ENCODE measurements at places on chromosomes 3 and 15.

- no peak for DNase-seq
Observed at GRCh38 chr15:78243058-78243457, 8.7 kb upstream of the ACSBG1 start.

GRCh38 chr15:66846031-66846430 is 144.0 kb downstream of the SMAD6 start:
- no peak for DNase-seq

DNA sequence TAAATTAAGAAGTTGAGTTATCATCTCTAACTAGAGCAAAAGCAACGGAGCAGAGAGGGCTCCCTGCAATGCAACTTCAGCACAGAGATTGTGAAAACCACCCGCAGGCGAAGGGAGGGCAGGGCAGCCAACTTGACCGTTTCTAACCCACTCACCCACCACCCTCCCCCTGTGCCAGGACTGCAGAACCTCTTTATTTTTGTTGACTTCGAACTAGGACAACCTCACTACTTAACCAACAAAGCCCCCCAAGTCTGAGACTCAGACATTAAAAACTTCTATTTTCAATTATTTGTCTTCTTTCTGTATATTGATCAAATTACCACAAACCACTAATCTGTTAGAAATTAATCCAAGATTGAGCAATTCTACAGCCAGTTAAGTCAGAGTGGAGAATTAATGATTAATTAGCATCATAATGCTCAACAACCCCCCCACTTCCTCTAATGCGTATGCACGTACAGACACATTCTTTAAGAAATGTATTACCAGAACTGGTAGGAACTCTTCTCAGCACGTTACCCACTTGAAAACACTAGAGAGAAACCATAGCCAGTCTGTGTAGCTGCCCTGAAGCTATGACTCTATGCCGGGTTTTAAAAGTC is 2.0 kb downstream of the MGLL start:
- peak; percentile 83 for DNase-seq

DNA sequence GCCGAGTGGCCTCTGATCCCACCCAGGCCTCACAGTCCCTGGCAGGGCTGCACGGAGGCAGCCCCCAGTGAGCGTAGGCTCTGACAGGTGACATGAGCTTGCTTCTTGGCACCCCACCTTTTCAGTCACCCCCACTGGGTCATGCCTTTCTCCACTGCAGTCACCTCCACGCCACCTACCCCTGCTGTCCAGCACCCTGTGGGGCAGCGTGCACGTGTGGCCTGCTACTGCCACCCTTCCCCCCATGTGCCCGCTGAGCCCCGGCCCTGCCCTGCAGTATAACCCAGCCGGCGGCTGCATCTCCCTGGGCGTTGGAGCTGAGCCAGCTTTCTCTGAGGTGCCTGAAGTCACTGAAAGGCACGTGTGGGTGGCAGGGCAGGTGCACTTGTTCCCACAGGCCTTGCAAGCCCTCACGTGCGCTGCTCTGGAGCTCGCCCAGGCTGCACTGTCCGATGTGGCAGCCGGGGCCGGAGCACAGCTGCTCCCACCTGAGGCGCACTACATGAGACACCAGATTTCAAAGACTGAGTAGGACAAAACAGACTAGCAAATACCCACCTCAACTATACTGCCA is 65.6 kb downstream of the NIPA2 start:
- no peak for DNase-seq

GRCh38 chr3:134883697-134884385 is 88.8 kb downstream of the EPHB1 start:
- no peak for DNase-seq

DNA sequence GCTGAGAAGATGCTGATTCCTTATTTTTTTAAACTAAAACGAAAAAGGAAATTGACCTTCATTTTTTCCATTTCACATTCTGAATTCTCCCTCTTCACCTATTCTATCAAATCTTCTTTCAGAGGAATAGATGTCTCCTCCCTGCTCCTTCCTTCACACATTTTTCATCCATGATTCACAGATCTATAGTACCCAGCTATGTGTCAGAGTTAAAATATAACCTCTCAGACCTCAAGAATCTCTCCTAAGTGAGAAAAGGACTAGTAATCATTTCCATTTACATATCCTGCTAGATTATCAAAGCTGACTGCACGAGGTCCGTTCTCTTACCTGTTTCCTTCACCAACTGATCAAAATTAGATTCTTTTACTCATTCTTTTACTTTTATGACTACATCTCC is 1297.6 kb upstream of the ALCAM start:
- DNase-seq: no peak

- DNase-seq: no peak
Observed at GRCh38 chr3:72190050-72190449, 405.1 kb upstream of the PROK2 start.

- no peak for DNase-seq
Observed at GRCh38 chr3:9388562-9389272, 8.7 kb upstream of the SETD5 start.

- no peak for DNase-seq
Observed at GRCh38 chr3:126845920-126846715, 136.8 kb upstream of the PLXNA1 start.

- no peak for DNase-seq
Observed at GRCh38 chr3:134804508-134805480, 9.7 kb downstream of the EPHB1 start.

GRCh38 chr3:23713641-23714040 is 92.1 kb upstream of the UBE2E1 start:
- DNase-seq: no peak

GRCh38 chr3:139586420-139587017 is 47.0 kb upstream of the RBP1 start:
- DNase-seq: no peak

DNA sequence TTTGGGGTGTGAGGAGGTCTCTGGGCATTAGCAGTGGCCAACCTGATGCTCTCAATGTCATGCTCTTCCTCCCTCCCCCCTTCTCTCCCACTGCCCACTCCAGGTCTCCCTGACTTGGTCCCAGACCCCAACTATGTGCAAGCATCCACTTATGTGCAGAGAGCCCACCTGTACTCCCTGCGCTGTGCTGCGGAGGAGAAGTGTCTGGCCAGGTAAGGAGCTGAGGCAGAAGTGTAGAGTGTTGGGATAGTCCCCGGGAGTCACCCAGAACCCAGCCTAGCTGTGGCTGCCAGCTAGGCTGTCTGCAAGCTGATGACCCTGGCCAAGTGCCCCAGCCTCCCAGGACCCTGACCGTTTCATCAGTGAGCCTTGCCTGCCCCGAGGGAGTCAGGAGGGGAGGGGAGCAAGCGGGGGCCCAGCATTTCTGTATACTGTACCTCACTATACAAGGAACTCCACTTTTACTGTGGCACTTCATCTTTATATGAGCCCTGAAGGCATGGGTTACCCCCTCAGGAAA is 16.5 kb downstream of the LOXL1 start:
- DNase-seq: no peak

- no peak for DNase-seq
Observed at GRCh38 chr3:30539772-30540171, 66.6 kb upstream of the TGFBR2 start.

DNA sequence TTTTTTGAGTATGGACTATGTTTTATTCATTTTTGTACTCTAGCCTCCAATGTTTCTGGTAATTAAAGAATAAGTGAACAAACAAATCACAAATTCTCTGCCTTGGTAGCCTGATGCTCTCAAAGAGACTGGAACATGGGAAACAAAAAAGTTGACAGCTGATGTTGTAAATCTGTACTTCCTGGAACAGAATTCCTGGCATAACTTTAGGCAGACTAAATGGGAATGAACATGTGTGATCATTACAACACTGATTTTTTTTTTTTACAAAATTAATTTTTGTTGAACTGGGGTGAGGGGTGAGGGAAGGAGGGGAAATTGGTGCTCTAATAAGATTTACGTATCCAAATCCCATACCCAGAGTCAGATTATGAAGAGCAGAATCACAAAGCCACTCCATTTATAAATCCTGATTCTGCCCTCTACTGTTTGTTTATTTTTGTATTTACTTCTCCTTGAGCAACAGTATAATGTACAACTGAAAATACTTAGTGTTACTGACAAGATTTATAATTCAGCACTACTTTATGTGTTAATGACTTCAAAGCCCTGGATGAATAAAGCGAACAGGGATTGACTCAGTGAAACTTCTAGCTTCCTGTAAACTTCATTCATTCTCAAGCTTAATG is 165.0 kb downstream of the FRMD5 start:
- DNase-seq: no peak

DNA sequence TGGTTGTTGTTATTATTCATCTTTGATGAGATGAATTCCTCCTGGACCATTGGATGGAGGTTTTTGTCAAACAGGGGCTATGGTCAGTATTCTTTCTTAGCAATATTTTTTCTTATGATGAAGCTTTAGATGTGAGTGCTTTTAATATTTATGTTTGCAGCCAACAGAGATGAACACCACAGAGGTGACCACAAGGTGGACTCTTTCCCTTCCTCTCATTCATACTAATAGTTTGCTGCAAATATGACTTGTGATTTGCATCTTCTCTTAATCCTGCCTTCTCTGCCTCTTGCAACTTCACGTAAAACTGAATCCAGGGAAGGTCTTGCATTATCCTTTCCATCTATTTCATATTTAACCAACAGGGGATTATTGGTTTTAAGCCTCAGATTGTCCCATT is 473.1 kb upstream of the UBE2E2 start:
- DNase-seq: no peak

- no peak for DNase-seq
Observed at GRCh38 chr3:149080699-149081091, 5.6 kb downstream of the HLTF start.

DNA sequence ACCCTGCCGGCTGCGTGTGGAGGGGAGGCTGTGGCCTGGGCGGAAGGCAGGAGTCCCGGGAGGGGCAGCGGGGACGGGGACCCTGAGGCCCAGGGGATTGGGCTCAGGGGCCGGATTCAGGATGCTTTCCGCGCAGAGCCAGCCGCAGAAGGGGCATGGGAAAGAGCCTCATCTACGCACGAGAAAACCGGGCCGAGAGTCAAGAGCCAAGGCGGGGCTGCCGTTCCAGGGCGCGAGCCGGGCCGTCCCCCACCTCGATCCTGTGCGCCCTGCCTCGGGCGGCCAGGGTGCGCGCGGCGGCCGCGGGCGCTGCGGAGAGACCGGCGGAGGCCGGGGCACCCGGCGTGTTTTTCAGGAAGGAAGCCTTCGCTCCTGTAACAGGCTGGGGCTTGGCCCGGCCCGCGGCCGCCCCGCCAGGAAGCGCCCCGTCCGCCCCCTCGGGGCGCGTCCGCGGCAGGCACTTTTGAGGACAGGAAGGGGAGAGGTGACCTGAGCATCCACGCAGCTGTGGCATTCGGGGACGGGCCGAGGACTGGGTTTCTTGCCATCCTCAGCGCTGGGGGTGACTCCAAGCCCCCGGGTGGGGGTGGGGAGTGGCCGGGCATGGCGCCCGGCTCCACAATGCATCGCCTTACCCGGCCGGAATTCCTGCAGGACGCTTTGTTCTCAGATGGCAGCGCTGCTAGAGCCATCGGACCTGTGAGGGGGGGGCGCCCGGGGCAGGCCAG is 62.3 kb upstream of the GATA2 start:
- no peak for DNase-seq

GRCh38 chr15:67296188-67296587 is 41.6 kb downstream of the IQCH start:
- DNase-seq: no peak

- DNase-seq: no peak
Observed at GRCh38 chr3:176927280-176927679, 270.0 kb downstream of the TBL1XR1 start.

DNA sequence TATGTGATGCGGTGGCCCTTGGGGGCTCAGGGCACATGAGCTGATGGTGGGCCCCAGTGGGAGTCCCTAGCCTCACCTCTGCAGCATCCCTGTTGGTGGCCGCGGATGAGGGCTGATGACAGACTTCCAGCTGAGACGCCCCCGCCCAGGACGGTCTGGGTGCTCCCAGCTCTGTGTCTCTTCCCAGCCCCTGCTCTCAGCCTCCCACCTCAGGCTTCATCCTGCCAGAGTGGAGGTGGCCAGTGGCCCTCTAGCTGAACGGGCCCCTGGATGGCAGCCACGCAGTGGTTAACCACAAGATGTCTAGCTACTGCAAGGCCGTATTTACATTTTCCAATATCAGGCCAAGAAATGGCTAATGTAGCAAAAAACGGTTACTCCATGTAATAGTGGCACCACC is 205.3 kb upstream of the LINGO1 start:
- no peak for DNase-seq

DNA sequence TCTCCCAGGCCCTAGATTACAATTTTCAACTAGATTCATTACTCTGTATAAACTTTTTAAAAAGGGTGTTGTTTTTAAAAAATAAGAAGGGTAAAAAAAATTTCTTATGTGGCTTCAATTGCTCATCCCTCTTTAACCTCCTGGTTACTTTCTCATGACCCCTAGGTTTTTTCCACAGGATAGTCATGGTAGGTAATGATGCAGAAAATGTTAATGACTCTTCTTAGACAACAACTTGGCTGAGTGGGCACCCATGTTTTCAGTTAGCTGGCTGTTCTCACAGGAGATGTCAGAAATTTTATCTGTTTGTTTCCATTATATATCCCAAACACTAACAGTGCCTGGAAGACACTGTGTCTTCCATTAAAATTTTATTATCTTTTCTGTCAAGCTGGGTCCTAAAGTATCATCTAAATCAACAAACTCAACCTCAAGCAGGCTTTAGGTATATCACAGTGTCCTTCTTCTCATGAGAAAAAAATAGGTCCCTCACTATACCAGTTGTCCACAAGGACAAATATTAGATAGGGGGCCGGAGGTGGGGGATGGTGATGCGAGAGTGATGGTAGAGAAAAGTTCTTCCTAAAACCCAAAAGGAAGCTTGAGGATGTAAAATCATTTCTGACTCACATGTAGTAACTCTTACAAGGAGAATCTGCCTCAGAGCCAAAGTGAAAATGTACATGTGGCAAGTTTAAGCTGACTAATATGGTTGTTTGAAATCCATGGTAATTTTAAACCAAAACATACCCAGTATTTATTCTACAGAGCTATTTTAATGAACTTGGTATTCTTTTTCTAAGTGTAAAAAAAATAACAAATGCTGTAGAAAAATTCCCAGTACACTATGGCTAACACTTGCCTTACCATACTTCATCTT is 43.3 kb downstream of the PLOD2 start:
- DNase-seq: no peak

GRCh38 chr15:65468229-65468909 is 45.6 kb upstream of the IGDCC4 start:
- DNase-seq: no peak

- DNase-seq: no peak
Observed at GRCh38 chr3:196216089-196216564, at the start of gene SLC51A. Gene SLC51A, plus strand, starts transcription at chr3:196216534. Its CDS starts 179 bp downstream, at chr3:196216713.
